ENCODE measurements at places on chromosomes 1 and 21.
A peak's percentile ranks its signal among the peaks of the same experiment; 100 is the strongest.

- no peak for DNase-seq
Measured at GRCh38 chr1:201374364-201374763, 3.1 kb downstream of the TNNT2 start.

- DNase-seq: peak; percentile 97
Measured at GRCh38 chr1:59967141-59967697, 40.6 kb upstream of the CYP2J2 start.

- peak; percentile 84 for DNase-seq
Measured at GRCh38 chr1:156115514-156116374, 1.2 kb downstream of the LMNA start.

GRCh38 chr21:16537501-16537900, 807.7 kb downstream of the USP25 start:
- DNase-seq: no peak

DNA sequence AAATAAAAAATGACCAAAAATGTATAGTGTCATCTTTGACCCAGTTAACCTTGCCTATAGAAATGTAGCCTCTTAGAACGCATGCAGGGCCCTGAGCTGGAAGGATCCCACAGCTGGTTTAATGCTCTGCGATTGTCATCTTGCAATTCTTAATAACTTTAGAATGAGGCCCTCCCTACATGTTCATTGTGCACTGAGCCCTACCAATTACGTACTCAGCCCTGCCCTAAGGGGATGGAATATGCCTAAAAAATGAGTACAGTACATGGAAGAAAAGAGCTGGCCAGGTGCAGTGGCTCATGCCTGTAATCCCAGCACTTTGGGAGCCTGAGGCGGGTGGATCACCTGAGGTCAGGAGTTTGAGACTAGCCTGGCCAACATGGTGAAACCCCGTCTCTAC, 57.8 kb upstream of the BCAR3 start:
- no peak for DNase-seq

DNA sequence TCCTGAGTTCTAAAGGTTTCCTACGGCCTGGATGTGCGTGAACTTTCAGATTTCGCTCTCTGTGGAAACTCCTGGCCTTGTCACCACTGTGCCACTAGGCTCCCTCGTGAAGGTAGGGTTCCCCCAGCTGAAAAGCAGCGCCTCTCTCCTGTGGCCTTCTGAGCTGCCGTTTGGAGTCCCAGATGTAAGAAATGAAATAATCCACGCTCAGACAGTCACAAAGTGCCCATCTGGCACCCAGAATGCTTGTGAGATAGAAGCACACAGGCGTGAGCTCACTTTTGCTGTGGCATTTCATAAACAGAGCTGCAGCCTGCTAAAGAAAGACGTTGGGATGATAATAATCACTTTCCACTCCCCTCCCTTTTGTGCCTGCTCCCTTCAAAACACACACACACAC, 65.8 kb downstream of the LMO4 start:
- DNase-seq: no peak

GRCh38 chr1:51644533-51645197, 27.8 kb downstream of the OSBPL9 start:
- no peak for DNase-seq

DNA sequence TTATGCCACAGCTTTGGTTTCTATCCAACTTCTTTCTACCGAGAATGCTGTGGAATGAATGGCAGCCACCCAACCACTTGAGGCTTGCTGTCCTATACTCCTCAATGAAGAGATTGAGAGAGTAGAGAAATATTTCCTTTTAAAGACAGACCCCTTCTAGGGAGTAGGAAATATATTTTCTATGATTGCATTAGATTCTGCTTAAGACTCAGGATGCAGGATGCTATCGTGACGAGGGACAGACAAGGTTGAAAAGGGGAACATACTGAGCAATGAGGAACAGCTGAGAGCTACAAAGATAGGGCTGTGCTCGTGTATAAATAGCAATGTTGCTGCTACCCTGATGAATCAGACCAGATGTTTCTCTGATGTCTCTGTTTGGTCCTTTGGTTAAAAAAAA, 7.1 kb upstream of the RASAL2 start:
- peak; percentile 50 for DNase-seq

GRCh38 chr1:181482521-181483284, 614 bp upstream of the CACNA1E start:
- no peak for DNase-seq

- DNase-seq: peak; percentile 5
Measured at GRCh38 chr1:18278946-18279345, 171.3 kb downstream of the IGSF21 start.

DNA sequence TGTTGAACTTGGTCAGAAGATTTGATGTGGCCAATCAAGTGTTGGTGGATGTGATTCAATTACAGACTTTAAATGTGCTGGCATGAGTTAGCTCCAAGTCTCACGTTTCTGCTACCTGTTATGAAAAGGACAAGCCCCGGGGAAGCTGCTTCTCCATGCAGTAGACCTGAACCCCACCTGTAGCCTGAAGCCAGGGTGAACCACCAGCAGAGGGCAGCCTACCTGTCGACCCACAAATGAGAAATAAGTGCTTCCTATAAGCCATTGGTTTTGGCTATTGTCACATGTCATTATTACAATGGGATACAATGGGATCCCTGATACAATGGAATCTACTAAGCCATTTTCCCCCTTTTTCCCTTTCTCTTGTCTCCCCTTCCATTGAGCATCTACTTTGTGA, 230.2 kb downstream of the PRDM2 start:
- no peak for DNase-seq

DNA sequence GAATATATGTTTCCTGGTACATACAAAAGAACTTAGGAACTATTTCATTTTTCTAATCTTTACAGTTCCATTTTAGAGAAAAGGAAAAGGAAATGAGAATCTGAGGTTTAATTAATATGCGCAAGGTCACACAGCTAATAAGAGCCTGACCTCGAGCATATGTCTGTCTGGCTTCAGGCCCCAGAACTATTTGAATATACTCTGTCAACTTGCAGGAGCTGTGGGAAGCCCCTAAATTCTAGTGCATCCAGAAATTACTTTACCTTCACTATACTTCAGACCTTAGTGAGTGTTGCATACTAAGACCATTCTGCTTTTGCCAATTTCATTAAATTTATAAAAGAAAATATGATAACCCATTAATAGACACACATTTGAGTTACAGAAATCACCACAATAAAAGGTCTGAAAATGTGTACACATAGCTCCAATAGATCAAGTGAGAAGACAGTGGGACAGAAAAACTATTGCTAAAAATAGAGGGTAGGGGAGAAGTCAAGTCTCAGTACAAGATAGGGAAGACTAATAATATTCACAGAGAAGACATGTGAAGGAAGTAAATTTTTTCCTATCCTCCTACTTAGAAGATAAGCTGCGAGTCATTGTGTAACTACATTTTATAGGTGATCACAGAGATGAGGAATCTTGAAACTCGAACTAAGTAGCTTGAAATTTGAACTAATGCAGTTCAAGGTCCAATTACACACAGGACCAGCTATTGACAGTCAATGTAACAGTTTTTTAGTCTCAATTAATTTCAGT, 3.8 kb downstream of the RGS13 start:
- peak; percentile 72 for DNase-seq

DNA sequence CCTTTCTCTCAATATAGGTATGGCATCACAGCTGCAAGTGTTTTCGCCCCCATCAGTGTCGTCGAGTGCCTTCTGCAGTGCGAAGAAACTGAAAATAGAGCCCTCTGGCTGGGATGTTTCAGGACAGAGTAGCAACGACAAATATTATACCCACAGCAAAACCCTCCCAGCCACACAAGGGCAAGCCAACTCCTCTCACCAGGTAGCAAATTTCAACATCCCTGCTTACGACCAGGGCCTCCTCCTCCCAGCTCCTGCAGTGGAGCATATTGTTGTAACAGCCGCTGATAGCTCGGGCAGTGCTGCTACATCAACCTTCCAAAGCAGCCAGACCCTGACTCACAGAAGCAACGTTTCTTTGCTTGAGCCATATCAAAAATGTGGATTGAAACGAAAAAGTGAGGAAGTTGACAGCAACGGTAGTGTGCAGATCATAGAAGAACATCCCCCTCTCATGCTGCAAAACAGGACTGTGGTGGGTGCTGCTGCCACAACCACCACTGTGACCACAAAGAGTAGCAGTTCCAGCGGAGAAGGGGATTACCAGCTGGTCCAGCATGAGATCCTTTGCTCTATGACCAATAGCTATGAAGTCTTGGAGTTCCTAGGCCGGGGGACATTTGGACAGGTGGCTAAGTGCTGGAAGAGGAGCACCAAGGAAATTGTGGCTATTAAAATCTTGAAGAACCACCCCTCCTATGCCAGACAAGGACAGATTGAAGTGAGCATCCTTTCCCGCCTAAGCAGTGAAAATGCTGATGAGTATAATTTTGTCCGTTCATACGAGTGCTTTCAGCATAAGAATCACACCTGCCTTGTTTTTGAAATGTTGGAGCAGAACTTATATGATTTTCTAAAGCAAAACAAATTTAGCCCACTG, 11.5 kb downstream of the HIPK1 start:
- no peak for DNase-seq

- DNase-seq: no peak
Measured at GRCh38 chr1:157110686-157111085, 11.1 kb upstream of the ETV3L start.

GRCh38 chr21:17386498-17386897, 126.3 kb upstream of the CXADR start:
- no peak for DNase-seq

DNA sequence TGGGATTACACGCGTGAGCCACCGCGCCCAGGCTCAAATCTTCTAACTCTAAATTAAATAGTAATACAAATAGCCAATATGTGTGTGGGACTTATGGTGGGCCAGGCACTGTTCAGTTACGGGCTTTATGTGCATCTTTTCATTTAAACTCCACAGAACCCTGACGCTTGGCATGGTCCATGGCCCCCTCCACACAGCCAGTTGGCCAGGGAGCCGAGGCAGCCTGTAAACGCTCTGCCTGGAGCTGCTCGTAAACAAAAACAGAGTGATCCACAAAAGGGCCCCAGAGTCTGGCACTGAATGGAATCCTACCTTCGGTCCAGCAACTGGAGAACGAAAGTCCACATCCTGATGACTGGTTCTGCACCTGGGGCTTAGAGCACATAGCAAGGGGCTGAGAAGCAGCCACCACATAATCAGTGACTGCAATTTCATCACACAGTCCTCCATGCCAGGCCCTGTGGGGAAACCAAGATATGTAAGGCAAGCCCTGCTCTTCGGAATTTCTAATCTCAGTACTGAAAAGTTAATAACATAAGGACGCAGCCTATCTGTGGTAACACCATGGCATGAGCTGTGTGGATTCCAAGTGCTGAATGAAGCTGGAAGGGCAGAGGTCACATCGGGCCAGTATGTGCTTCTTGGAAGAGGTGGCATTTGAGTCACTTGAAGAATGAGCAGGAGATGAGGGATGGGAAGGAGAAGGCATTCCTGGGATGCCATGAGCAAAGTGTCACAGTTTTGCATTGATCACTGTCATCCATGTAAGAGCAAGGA, 13.5 kb upstream of the ADAMTSL4 start:
- DNase-seq: no peak

DNA sequence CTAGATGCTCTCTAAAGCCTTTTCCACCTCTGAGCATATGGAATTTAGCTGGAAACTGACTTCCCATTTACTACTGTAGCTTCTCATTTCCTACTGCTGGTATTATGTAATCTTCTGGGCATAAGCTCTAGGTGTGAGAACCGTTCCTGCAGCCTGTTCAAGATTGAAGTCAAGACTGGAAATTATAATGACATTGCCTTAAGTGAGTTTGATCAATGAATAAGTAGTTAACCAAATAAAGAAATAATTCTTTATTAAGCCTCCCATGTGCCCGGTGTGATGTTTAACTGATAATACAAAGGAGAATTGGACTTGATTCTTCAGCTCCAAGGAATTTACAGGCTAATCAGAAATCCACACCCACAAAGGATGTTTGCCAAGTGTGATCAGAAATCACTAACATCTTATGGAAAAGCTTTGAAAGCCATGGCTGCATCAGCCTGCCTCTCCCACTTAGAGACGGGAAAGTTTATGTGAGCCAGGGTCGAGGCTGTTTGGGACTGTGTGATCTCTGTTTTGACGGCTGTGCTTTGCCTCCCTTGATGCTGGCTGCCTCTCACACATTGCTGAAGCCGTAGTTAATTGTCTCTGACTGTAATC, 36.4 kb upstream of the PRELP start:
- peak; percentile 39 for DNase-seq

DNA sequence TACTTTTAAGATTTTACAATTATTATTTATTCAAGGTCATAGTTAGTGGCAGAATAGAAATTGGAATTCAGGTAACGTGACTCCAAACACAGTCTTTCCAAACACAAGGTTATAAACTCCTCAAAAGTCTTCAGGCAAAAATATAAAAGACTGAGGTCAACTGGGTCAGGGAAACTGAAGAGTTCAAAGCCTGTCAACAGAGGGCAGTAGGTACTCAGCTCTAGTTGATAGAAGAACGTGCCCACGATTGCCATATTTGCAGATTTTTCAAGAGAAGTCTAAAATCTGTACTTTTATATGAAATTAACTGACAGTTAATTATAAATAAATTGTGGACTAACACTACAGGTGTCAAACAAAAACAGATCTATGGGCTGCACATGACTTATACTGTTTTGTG, 135.0 kb downstream of the LHX4 start:
- no peak for DNase-seq

- DNase-seq: no peak
Measured at GRCh38 chr1:4261327-4261726, 361.3 kb upstream of the C1orf174 start.

DNA sequence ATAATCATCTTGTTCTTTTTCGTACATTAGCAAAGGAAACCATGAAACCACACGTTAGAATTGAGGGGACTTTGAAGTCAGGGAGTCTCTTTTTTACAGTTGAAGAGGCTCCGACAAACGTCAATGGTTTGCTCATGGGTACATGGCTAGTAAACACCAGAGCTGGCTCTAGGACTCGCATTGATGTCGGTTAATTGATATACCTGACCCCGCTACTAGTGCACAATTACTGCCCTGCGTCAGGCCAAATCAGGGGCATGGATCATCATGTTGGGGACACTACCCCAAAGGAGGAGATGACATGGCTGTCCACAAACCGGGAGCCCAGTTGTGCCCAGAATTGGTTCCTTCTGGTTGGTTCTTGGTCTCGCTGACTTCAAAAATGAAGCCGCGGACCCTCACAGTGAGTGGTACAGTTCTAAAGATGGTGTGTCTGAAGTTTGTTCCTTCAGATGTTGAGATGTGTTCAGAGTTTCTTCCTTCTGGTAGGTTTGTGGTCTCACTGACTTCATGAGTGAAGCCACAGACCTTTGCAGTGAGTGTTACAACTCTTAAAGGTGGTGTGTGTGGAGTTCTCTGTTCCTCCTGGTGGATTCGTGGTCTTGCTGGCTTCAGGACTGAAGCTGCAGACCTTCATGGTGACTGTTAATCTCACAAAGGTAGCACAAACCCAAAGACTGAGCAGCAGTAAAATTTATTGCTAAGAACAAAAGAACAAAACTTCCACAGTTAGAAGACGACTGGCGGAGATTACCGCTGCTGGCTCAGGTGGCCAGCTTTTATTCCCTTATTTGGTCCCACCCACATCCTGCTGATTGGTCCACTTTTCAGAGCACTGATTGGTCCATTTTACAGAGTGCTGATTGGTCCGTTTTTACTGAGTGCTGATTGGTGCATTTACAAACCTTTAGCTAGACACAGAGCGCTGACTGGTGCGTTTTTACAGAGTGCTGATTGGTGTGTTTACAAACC, 126.9 kb upstream of the ERRFI1 start:
- DNase-seq: no peak

Data from umbilical cord (tissue), 2 donors.